ENCODE measurements at places on chromosomes 1 and 21.

GRCh38 chr1:110948038-110948810 is 15.5 kb downstream of the LRIF1 start:
- DNase-seq = no peak
- H3K36me3 ChIP-seq = peaks cover 4% of the 10 kb centered on the region
- H3K27ac ChIP-seq = no peak overlapping the region
- H3K4me3 ChIP-seq = no peak overlapping the region
- H3K27me3 ChIP-seq = no peaks in the 10 kb centered on the region
- no peaks in the 10 kb centered on the region for H3K4me1 ChIP-seq

DNA sequence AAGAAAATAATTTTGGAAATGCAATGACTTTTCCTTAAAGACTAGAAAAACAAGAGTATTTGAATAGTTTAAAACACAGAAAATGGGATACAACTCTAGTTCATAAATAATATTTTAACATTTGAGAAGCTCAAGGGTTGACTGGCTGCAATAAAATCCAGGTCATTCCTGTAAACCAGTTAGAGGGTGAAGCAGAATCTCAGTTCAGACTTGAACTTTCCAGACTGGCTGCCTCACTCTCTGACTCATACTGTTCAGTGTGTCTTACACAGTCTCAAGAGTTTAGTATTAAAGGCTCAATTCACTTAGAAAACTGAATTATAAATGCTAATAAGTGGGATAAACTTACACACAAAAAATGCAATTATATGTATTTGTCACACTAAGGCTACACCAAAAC is 89.9 kb downstream of the RAVER2 start:
- H3K36me3 ChIP-seq = peaks cover 77% of the 10 kb centered on the region
- no peaks in the 10 kb centered on the region for H3K27me3 ChIP-seq
- H3K4me3 ChIP-seq = no peak overlapping the region
- no peak overlapping the region for H3K27ac ChIP-seq

DNA sequence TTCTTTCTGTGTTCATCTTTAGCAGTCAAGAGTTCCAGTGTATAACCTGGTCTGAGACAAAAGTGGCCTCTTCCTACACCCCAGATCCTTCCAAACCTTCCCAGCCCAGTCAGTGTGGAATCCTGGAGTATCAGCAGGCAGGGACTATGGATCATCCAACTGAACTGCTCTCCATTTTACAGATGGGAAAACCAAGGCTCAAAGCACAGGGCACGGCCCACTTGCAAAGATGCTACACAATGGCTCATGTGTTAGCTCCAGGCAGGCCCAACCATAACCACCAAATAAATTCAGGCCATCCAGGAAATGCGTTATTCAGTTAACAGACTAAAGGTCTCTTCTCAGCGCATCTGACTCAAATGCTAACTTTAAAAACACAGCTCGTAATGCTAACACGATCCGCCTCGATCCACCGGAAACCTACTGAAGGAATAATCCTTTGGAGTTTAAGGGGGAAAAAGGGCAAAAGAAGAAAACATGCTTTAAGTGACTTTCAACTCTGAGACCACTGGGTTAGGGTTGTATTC is 7.1 kb downstream of the GLIS1 start:
- H3K4me1 ChIP-seq = no peaks in the 10 kb centered on the region
- H3K36me3 ChIP-seq = no peaks in the 10 kb centered on the region
- H3K27ac ChIP-seq = no peak overlapping the region
- no peak overlapping the region for H3K4me3 ChIP-seq
- no peak for DNase-seq
- H3K27me3 ChIP-seq = peaks cover 15% of the 10 kb centered on the region

DNA sequence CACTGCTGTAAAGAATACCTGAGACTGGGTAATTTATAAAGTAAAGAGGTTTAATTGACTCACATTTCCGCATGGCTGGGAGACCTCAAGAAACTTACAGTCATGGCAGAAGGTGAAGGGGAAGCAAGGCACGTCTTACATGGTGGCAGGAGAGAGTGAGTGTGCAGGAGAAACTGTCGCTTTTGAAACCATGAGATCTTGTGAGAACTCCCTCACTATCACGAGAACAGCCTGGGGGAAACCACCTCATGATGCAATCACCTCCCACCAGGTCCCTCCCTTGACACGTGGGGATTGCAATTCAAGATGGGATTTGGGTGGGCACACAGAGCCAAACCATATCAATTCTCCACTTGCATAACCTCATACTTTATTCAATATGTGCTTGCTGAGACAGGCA is 76.6 kb downstream of the GIPC2 start:
- H3K4me3 ChIP-seq = no peak overlapping the region
- H3K27ac ChIP-seq = no peak overlapping the region
- H3K27me3 ChIP-seq = no peaks in the 10 kb centered on the region
- no peaks in the 10 kb centered on the region for H3K36me3 ChIP-seq

- no peak for DNase-seq
- no peaks in the 10 kb centered on the region for H3K27me3 ChIP-seq
- no peaks in the 10 kb centered on the region for H3K4me1 ChIP-seq
- H3K4me3 ChIP-seq = no peak overlapping the region
Measured at GRCh38 chr1:212671342-212672031, 28.2 kb downstream of the BATF3 start.
